ENCODE measurements at places on chromosomes 3 and 15.

DNA sequence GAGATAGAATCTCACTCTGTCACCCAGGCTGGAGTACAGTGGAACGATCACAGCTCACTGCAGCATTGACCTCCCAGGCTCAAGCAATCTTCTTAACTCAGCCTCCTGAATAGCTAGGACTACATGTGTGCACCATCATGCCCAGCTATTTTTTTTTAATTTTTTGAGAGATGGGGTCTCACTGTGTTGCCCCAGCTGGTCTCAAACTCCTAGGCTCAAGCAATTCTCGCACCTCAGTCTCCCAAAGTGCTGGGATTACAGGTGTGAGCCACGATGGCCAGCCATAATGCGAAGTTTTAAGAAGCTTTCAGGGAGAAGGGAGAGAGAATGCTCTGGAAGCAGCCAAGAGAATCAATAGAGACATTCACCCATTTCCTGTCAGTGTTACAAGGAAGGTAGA is 42.7 kb downstream of the PRKAR2A start:
- no peak for DNase-seq

DNA sequence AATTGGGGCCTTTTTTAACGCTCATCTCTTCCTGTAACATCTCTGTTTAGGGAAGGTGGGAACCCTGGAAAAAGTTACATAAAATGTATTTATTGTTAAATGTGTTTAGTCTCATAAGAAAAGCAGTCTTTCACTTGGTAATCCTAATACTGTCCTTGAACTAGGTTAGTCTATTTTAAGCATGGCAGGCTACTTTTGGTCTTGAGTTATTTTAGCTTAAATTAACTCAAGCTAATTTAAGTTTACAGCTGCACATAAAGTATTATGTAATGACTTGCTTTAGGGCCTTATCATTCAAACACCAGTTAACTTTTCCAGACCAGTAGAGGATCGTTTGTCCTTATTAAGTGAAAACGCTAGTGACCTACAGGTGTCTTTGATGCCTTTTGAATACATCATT is 63.2 kb downstream of the DCUN1D1 start:
- no peak for DNase-seq

- no peak for DNase-seq
Measured at GRCh38 chr3:129938140-129938930, 36.2 kb upstream of the TRH start.

- DNase-seq = no peak
Measured at GRCh38 chr3:3646934-3647333, 152.3 kb upstream of the LRRN1 start.

DNA sequence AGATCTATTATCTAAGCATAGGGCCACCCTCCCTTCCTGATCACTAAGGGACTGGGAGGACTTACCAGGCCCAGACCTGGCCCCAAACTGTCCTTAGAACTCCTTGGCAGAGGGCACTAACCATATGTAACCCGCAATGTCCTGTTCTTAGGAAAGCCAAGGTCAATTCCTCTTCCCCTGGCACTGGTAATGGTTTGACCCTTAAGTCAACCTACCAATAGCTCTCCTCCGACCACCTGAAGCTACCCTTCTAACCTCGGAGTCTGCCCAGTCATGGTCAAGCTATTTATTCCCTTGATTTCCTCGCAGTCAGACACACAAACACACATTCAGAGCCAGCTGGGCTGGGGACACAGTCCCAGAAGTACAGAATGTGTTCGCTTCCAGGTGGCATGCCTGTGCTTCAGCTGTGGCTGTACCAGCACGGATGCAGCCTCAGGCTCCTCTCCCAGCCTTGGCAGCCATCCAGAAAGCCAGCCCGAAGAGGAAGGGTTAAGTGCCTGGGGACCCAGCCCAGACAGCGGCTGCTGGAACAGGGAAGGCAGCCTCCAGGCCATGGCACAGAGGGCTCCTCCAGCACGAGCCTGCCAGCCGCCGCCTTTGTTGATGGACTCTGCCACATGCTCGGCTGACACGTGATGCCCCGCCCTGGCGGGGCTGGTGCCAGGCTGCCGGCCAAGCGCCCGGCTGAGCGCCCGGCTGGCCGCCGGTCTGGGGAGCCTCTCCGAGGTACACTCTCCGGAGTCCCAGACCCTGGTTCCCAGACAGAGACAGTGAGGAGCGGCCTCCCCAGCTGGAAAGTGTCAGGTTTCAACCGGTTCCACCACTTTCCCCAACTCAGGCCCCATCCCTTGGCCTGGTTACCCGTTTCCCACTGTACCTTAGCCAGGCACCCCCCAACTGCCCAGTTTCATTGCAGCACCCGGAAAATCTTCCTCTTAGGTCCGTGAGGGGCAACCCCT is 5.5 kb downstream of the BMF start:
- peak; percentile 83 for DNase-seq

GRCh38 chr15:43187544-43188155 is 2.4 kb downstream of the CCNDBP1 start:
- DNase-seq = peak; percentile 47
